ENCODE measurements at places on chromosomes 5 and 9. TPM values are rescaled to one million over a fixed set of nuclear protein-coding genes. Genes with fewer than 3 reads are reported as not detected.

- no peak for DNase-seq
Observed at GRCh38 chr5:21701317-21701716, 1151.8 kb downstream of the CDH12 start.

- DNase-seq = no peak
Observed at GRCh38 chr5:77637998-77638762, at the start of gene OTP. Gene OTP, minus strand, starts transcription at chr5:77638713. Its CDS starts 164 bp downstream, at chr5:77638549.

GRCh38 chr9:74683322-74683721, 186.2 kb downstream of the RORB start:
- DNase-seq = no peak

GRCh38 chr9:115170358-115171073, 52.6 kb upstream of the TNC start:
- no peak for DNase-seq

GRCh38 chr5:5953584-5954274, 424.6 kb downstream of the MED10 start:
- no peak for DNase-seq

- no peak for DNase-seq
Observed at GRCh38 chr5:40787986-40788385, 10.2 kb downstream of the PRKAA1 start.

DNA sequence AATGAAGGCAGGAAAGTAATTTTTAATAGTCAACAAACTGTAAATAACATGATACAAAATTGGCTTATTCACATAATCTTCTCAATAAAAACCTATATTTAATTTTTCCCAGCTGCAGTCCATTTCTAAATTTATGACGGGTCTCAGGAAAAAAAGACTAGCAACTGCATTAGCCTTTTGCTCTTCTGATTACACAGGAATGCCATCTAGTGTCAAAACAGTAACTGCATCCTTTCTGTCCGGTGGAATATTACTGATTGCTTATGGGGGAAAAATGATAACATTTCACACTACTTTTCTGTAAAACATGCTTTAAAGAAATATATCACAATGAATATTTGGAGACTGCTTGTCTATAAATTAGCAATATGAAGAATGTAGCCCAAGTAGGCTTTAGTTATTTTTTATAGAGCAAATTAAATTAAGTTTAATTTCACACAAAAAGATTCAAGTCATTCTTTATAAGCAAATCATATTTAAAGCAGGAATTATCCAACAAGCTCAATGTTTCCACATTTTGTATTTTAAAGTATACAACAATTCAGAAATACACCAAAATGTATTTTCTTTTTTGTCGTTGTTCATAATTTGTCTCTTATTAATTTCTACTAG, 534.7 kb downstream of the CDH10 start:
- DNase-seq = no peak

DNA sequence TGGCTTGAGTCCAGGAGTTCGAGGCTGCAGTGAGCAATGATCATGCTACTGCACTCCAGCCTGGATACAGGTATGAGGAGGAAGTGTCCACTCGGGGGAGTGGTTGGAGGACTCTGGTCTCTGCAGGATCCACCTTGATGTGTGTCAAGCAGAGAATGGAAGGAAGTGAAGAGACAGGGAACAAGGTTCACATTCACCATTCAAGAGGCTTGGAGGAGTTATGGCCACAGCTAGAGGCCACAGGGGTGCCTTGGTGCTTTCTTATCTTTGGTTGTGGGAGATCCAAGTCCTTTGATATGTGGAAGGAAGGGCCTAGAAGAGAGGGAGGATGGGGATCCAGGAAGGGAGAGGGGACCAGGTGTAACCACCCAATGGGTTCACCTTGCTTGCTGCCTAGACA, 5.4 kb upstream of the CERCAM start:
- no peak for DNase-seq

- no peak for DNase-seq
Observed at GRCh38 chr5:1727571-1727970, 72.1 kb downstream of the MRPL36 start.

DNA sequence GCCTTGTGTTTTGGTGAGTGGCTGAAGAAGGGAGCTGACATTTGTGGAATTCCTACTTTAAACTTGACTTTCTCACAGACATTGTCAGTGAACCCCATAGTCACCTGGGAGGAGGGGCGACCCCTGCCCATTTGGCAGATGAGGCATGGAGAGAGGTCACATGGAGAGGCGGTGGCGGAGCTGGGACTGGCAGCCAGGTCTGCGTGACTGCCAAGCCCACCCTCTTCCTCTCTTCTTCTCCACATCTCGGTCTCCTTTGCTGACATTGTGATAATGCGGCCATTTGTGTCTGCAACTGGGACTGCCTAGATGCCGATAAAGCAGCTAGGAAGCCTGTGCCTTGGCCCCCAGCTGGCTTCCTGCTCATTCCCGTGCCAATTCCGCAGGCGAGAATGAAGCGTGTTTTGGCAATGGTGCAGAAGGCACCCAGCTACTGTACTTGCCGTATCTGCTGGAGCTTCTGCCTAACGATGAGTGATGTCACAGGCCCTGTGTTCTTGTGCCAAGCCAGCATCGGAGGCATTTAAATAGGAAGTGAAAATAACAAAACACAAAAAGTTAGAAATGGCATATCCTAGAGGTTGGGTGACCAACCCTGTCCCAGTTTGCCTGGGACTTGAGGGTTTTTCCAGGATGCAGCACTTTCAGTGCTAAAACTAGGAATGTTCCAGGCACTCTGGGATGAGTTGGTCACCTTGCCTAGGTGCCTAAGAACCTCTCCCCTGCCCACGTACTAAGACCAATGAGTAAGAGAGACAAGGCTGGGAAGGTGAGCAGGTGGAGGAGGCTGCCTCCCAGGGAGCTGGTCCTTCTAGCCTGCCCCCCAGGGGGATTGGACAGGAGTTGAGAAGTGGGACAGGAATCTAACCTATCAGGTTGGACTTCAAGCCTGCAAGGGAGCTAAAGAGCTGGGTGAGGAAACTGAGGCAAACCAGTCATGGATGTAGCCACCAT, 23.6 kb downstream of the OLFML2A start:
- peak; percentile 86 for DNase-seq

- no peak for DNase-seq
Observed at GRCh38 chr9:75086541-75087288, 1.2 kb downstream of the NMRK1 start.

GRCh38 chr9:93234600-93234999, 50.7 kb downstream of the WNK2 start:
- DNase-seq = no peak

- DNase-seq = no peak
Observed at GRCh38 chr5:41264019-41264418, 50.7 kb upstream of the C6 start.

GRCh38 chr9:93369686-93370085, 81.8 kb upstream of the FAM120A start:
- no peak for DNase-seq

DNA sequence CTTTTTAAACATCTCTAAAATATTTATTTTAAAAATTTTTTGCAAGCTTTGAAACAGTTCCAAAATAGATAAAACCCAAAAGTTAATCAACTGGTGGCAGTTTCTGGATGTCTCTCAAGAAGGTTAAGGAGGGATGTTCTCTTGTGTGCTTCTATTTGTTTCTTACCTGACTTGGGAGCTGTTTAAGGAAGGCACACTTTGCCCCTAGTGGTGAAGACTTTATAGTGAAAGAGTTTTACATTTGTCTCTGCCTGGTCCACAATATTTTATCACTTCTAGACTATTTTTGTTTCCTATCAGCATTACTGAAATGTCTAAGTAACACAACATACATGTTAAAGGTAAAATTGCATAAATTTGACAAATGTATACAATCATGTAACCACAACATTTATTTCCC, 552.8 kb downstream of the SEMA5A start:
- no peak for DNase-seq

GRCh38 chr9:87375397-87376073, 122.1 kb upstream of the DAPK1 start:
- no peak for DNase-seq

DNA sequence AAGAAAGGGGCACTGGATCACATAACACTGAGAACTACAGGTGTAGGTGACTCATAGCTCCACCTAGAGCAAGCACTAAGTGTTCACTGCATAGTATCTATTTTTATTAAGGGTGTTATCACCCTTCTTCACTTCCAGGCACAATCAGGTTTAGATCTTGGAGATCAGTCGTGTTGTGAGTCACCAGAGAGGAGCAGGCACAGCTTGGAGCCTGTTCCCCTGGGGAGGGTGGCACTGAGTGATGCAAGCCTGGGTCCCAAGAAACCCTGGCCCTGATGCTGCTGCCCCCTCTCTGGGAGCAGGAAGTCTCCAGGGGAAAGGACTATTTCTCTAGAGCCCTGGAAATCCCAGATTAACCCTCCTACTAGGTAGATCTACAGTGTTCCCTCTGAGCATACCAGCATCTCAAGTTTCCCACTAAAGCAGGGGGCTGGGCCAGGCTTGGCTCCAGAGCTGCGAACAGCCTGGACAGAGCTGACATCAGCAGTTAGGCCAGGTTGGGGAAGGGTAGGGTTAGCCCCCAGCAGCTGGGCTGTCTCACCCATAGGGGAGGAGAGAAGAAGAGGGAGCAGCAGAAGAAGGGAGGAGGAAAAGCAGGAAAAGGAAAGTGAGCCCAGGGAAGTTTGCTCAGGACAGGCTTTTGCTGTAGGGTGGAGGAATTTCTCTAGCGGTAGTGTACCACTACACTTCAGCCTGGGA, 28.1 kb upstream of the SPINK4 start:
- no peak for DNase-seq

DNA sequence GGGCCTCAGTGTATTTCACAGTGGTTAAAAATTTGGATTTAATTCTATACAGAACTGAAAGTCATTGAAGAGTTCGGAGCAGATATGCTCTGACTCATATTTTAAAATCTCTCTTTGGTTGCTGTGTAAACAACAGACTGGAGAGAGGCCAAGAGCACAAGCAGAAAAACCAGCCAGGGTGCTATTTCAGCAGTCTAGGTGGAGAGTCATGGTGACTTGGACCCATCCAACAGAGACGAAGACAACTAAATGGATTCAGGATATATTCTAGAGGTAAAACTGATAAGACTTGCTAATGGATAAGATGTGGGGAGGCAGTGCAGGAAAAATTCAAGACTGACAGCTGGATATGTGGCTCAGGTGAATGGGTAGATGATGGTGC, 168.9 kb downstream of the MAPKAP1 start:
- no peak for DNase-seq

GRCh38 chr5:13505326-13505725, 439.2 kb downstream of the DNAH5 start:
- no peak for DNase-seq

DNA sequence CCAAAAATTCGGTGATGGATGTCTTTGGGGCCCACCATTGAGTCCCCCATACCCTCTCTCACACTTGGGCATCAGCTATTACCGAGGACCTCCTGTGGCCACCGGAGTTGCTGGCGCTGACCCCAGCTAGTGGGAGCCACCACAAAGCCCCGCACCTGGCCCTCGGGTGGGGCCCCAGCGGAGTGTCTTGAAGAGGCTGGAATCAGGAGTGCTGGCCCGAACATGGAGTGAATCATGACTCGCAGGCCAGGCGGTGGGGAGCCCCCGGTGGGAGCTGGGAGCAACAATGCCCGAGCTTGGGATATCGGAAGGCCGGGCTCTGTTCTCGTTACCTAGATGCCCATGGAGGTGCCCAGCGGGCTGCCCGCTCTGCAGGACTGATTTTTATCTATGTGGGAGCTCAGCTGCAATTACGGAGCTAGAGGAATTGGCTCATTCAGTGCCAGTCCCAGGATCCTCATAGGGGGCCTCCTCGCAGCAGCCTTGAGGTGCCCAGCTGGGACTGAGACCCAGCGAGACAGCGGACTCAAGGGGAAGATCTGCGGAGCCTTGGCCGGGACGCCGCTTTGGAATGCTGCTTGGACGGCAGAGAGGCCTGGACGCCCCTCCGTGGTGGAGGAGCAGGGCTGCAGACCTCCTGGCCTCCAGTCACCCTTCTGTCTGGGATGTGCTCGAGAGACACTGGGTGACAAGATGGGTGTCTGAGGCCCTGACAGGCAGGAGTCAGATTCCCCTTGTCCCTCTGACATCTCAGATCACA, 70.8 kb downstream of the PSMB7 start:
- no peak for DNase-seq

GRCh38 chr5:164000241-164000640, 494.8 kb downstream of the MAT2B start:
- DNase-seq = no peak

Gene NUP214
- 19.0 TPM for polyA plus RNA-seq

Gene FOXD4L5
- not detected for polyA plus RNA-seq

Gene SLC6A7
- not detected for polyA plus RNA-seq

Gene GHR
- polyA plus RNA-seq = not detected

Gene ZFP37
- 0.42 TPM for polyA plus RNA-seq

Gene ASPN
- polyA plus RNA-seq = not detected

Gene SPEF2
- 0.31 TPM for polyA plus RNA-seq

Gene NR4A3
- polyA plus RNA-seq = 15.7 TPM

Gene ACOT12
- polyA plus RNA-seq = 0.06 TPM

Gene NR2F1-AS1
- polyA plus RNA-seq = not detected

Gene FOXE1
- polyA plus RNA-seq = not detected
